ENCODE measurements at places on chromosomes 2 and 18.

- no peak for DNase-seq
Measured at GRCh38 chr2:214575030-214575429, 164.2 kb downstream of the VWC2L start.

DNA sequence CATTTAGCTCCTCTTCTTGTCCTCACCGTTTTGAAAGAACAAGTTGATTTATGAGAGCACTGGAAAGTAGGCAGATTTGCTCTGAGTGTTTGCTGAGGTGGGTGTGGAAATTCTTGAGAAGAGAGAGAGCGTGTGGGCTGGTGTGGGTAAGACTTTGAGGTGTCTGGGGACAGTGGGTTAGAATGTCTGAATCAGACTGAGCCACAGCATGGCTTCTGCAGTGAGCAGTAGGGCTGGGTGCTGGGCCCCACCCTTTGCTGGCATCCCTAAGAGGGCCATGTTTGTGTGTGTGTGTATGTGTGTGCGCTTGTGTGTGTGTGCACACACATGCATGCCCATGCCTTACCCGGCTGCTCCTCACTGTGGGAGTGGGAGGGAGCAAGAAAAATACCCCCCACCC, 63.7 kb downstream of the COPS8 start:
- DNase-seq, result no peak

GRCh38 chr2:145060876-145061275, 541.0 kb upstream of the ZEB2 start:
- DNase-seq, result no peak

GRCh38 chr2:237459226-237459625, 27.8 kb upstream of the MLPH start:
- no peak for DNase-seq

GRCh38 chr2:43465234-43465633, 130.6 kb downstream of the THADA start:
- no peak for DNase-seq

GRCh38 chr2:11554399-11554716, 20.5 kb downstream of the GREB1 start:
- no peak for DNase-seq

DNA sequence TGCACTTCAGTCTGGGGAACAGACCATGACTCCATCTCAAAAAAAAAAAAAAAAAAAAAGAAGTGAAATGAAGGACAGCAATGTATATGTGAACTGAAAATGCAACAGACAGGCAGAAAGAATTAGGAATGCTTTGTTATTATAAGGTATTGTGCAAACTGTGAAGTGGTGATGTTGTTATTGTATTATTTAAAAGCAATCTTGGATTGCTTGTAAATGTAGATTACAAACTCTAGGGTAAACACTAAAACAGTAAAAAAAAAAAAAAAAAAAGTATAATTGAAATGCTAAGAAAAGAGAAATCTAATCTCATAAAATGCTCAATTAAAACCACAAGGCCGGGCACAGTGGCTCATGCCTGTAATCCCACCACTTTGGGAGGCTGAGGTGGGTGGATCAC, 25.3 kb downstream of the DYM start:
- no peak for DNase-seq

- no peak for DNase-seq
Measured at GRCh38 chr18:57775937-57776336, 27.2 kb downstream of the ATP8B1 start.

DNA sequence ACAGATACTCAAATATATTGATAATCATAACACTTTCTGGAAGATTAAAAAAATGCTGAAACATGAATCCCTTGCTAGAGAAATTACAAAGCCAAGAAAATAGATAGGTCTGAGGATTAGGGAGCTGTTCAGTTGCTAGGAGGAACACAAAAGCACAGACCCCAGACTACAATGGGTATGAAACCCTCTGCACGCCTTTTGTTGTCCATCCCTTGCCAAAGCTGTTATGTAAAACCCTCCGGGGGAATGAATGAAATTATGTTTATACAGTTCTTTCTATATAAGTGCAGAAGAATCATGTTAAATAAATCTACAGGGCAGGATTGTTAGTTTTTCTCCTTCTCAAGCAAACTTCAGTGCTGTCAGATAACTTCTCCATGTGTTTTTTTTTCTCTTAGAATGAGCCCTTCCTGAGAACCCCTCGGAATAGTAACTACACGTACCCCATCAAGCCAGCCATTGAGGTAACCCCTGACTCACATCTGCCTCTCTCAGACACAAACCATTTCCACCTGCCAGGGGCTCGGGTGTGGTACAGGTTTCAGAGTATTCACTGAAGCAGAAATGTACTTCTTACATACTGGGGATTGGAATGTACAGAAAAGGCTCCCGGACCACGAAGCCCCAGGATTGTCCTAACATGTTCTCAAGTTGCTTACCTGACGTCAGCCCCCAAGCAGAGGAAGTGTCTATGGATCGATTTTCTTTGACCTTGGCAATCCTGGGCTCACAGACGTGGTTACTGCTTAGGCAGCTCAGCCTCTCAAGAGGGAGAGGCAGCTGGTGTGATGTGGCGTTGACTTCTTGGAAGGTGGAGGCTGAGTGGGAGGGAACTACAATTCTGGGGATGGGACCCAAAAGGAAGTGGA, 118.0 kb downstream of the PLB1 start:
- DNase-seq, result no peak

DNA sequence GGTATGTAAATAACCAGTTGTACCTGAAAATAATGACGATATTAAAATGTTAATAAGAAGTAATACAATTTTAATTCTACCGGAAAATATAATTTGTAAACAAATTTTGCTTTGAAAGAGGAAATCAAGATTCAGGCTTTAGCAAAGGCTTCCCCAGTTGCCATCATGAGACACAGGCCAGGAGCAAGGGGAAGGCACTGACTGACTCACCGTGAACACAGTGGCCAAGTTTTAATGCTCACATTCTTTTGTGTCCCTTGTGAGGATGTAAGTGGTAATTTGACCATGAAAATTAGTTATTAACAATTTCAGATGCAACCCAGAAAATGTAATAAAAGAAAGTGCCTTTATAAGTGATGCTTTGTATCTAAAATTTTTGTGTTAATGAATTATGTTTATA, 164.1 kb downstream of the GREB1L start:
- no peak for DNase-seq

GRCh38 chr2:181399027-181399426, 58.2 kb upstream of the ITGA4 start:
- no peak for DNase-seq

DNA sequence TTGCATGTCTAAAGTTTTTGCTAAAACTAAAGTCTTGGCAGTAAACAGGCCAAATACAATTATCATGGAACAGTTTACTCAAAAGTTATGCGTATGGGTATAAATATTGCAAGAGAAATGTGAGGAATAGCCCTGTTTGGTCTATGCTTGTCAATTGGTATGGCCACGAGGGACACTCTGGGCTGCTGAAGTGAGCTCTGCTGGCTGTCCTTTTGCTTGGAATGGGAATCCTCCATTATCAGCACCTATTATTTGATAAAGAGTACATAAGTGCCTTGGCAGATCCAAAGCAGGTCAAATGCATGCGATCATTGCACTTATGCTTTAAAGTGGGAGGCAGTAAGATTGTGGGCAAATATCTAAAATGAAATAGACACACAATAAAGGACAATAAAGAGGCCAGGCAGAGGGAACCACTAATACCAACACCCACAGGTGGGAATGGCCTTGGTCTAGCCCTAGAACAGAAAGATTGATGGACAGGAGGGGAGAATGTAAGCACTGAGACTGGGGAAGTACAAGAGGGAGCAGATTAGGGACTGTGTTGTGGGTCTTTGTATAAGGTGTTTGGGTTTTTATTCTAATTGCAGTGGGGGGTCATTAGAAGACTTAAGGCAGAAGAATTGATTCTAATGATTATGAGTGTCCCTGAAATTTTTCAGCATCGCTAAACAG, 60.0 kb upstream of the NOSTRIN start:
- no peak for DNase-seq

- no peak for DNase-seq
Measured at GRCh38 chr2:26934985-26935384, 35.5 kb upstream of the MAPRE3 start.

DNA sequence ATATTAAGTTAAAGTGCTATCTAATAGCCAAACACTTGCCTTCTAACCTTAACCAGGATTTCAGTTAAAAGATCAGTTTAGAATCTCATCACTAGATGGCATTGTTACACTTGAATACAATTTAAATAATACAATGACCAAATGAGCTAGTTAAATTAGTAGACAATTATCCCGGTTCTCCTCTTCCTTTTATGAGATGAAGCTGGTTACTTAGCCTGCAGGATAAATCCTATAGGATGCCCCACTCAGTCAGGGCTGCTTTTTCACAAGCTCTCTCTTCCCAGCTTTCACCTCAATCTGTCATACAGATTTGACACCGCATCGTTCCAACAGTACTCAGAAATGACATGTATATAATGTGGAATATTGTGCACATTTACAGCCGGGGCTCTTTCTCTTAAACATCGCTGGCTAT, 678.8 kb downstream of the KCNJ3 start:
- no peak for DNase-seq

- no peak for DNase-seq
Measured at GRCh38 chr18:45739848-45740247, 15.9 kb downstream of the SLC14A1 start.

- no peak for DNase-seq
Measured at GRCh38 chr2:207437524-207438143, 92.1 kb upstream of the CREB1 start.

DNA sequence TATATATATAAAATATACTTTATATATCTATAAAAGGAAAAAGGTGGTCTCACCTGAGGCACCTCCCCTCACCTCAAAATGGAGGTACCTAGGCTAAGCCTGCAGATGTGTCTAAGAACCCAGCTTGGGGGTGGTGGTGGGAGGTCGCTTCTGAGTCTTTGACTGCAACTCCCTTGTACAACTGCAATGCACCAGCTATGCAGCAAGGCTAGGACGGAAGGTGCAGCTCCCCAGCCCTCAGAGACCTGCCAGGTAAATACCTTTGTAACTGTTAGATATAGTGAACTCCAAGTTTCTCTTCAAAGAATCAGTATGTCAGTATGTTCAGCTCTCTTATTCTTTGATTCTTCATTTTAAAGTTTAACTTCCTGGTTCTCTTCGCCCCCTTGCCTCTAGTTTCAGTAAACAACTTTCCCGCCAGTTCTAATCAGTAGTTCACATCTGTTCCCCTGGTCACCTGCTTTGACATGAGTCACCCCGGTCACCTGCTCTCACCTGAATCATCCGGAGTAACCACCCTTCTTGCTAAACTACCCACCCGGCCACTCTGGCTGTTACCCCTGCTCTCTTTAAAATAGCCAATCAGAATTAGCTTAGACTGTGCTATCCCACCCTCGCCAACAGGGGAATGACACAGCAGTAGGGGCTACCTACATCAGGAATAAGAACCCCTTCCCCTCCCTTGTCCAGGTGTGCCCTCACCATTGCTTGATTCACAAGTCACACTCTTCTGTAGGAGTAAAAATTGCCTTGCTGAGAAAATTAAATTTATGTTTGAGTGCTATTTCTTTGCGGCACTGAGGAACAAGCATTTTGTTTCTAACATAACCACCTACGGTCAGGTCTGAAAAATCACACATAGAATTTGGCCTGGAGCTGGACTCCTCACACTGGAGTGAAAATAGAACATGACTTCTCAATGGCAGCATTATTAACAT, 24.7 kb upstream of the IMPA2 start:
- DNase-seq, result no peak

DNA sequence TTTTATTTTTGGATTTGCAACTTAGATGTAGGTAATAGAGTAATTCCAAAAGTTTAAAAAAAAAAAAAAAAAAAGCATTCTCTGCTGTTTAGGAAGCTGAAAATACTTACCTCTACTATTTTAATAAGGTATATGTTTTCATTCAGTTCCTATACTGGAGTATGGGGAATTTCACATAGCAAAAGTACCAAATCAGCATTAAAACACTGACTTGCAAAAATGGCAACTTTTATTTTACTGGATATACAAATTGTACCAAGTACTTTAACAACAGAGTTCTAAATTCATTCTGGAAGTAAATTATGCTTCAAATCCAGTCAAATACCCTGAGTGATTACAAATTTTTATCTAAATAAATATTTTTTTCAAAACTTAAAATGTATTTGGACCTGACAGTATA, 76.7 kb downstream of the TCF4 start:
- no peak for DNase-seq

DNA sequence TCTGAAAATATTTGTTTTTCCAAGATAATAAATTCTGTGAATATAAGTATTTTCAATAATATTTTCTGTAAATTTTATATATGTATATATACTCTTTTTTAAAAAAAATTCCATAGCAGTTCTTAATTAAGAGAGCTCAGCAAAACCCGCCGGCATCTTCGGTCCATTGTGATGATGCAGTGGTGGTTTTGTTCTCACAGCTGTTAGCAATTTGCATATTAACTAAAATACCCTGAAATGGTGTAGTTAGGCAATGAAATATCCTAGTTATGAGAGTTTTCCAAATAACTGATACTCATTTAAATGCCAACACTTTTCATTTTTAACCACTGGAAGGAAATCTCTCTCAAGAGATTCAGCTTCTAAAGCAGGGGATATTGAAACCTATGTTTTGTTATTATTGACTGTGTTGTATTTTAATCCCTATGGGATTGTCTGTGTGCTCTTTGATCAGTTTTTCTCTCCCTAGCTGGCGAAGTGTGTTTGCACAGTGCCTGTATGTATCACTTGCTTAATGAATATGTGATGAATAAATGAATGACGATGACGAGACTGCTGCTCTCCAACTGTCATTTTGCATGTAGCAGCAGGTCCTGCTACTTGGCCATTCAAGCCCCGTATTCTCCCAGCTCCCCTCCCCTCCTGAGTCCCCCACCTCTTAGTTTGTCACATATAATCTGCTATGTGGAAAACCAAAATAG, 42.4 kb downstream of the PSMG2 start:
- no peak for DNase-seq

DNA sequence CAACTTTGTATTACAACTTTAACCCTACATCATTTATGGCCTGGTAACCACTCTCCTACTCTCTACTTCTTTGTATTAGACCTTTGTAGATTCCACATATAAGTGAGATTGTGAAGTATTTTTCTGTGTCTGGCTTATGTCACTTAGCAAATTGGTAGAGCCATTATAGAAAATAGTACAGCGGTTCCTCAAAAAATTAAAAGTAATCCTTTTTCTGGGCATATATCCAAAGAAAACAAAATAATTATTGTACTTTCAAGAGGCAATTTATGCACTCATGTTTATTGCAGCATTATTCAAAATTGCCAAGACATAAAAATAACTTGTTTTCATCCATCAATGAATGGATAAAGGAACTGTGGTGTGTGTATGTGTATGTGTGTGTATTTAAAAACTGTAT, 537.5 kb upstream of the FSIP2 start:
- no peak for DNase-seq

DNA sequence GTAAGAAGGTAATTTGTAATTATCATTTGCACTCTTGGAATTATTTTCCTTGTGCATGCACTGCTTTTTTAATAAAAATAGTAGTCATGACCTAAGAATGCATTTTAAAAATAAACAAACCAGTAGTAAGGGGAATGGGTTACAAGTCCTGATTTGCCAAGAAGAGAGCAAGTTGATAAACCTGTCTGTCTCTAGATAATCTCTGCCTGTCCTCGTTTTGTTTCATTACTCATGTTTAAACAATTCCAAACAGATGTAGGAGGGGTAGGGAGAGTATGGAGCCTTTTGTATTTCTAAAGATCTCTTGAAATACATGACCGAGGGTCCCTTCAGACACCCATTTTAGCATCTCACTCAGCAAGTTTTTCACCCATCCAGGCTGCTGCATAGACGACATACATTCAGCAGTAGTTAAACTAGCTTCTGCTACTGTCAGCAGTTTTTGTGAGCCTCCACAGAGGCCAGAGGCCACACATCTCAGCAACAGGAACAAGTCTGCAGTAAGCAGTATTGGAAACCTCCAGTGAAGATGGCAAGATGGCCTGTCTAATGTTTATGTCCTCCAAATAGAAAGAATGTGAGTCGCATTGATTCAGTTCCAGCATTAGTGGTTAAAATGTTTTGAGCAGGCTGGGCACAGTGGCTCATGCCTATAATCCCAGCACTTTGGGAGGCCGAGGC, 2.3 kb upstream of the EXOC6B start:
- DNase-seq, result no peak

Measured in cortex of kidney (tissue), 1 donor.